Hematopoietic multipotent progenitor cell treated with erythropoietin and hydrocortisone succinate and interleukin-3 and kit ligand, for 6 days (in vitro differentiated cells): ENCODE measurements at places on chromosomes 7 and 10.

DNA sequence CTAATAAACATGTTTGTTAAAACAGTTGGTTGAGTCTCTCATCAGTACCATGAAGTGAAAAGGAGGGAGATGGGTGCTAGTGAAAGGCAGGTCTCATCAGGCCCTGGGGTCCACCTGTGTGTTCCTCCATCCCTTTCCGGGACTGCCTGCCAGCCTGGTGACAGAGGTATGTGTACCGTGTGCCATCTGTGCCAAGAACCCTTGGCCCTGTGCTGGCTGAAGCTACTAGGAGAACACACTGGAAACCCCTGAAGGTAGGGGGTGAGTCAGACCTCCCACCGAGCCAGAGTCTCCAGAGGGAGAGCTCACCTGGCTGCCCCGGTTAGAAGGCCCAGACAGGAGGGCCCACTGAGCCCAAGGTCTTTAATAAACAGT is 2.3 kb downstream of the DDIT4 start:
- DNase-seq = no peak

DNA sequence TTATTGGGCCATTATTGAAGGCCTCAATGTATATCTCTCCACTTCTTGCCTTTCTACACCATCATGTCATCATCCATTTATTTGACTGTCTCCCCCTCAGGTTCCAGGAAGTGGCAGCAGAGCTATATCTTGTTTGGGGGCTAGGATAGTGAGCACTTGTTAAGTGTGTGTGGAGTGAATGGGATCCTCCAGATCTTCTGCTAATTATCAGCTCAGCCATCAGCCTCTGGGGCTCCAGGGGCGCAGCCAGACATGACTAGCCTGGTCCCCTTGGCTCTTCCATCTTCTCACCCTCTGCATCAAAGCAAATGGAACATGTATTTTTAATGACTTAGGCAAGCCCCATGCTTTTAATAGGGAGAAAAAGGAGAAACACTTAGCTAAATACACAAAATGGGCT is 176.5 kb downstream of the ARHGAP12 start:
- no peak for DNase-seq

DNA sequence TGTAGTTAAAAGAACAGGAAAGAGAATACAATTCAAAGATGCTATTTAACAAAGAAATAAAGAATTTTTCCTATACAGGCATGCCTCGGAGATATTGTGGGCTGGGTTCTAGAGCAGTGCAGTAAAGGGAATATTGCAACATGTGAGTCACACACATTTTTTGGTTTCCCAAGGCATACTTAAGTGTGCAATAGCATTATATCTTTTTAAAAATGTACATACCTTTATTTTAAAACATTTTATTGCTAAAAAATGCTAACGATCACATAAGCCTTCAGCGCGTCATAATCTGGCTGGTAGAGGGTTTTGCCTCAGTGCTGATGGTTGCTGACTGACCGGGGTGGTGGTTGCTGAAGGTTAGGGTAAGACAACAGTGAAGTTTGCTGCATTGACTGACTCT is 54.4 kb downstream of the ESYT2 start:
- DNase-seq = no peak

DNA sequence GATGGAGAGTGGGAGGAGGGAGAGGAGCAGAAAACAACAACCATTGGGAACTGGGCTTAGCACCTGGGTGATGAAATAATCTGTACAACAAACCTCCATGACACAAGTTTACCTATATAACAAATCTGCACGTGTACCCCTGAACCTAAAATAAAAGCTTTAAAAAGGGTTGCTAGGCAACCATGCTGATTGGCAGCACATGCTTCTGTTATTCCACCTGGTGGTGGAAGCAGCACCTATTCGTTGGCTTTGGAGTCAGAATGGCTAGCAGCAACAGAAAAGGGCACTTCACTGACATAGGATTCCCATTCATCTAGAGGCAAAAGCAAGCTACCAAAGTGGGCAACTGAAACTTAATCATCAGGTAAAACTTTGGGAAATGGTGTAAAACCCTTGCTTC is 57.1 kb downstream of the RELN start:
- no peak for DNase-seq
